A549 (cell line): ENCODE measurements at places on chromosomes 11 and 22.

DNA sequence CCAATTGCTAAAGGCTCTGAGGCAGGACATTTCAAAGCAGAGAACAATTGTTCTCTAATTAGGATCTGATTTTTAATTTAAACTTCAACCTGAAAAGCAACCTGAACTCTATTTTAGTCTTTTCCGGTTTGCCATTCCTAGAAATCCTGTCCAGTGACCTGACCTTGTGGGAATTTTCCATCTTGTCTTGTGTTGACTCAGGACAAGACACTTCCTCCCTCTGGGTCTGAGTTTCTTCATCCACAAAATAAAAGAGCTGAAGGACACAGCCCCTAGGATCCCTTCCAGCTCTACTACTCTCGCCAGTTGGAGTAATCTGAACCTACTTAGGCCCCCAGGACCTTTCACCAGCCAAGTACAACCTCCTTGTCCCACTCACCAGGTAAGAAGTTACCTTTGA lies 66.5 kb upstream of the POU2AF1 start:
- DNase-seq = no peak

GRCh38 chr11:31582697-31583096 lies 73.1 kb downstream of the ELP4 start:
- DNase-seq = no peak

DNA sequence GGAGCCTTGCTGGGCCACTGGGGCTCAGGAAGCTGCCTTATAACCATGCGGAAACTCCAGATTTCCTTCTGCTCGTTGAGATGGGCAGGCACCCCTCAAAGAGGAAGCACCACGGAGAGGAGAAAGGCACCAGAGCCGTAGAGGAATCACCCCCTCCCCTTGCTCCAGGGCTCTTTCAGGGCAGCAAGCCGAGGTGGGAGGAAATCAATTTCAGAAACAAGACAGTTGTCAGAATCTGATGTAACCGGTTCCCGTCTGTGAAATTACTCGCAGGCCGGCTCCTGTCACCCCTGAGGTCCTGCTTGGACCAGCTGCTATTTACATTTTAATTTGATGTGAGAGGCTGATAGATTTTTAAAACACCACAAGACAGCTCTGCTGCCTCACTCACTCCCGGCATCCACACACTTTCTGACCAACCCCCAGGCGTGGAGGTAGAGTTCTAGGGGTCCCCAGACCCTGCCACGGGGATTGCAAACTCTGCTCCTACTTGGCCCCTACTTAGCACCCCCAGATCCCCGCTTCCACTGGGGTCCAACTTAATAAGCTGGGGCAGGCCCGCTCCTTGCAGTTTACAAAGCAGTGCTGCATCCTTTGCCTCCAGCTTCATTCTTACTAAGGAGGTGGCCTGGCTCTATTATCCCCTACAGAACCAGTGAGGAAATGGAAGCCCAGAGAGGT lies 162.5 kb downstream of the CEP164 start:
- no peak for DNase-seq

GRCh38 chr11:10456519-10456918 lies 1.5 kb downstream of the AMPD3 start:
- DNase-seq = no peak

GRCh38 chr22:21624120-21624879 lies 5.5 kb downstream of the YDJC start:
- DNase-seq = peak; percentile 31

DNA sequence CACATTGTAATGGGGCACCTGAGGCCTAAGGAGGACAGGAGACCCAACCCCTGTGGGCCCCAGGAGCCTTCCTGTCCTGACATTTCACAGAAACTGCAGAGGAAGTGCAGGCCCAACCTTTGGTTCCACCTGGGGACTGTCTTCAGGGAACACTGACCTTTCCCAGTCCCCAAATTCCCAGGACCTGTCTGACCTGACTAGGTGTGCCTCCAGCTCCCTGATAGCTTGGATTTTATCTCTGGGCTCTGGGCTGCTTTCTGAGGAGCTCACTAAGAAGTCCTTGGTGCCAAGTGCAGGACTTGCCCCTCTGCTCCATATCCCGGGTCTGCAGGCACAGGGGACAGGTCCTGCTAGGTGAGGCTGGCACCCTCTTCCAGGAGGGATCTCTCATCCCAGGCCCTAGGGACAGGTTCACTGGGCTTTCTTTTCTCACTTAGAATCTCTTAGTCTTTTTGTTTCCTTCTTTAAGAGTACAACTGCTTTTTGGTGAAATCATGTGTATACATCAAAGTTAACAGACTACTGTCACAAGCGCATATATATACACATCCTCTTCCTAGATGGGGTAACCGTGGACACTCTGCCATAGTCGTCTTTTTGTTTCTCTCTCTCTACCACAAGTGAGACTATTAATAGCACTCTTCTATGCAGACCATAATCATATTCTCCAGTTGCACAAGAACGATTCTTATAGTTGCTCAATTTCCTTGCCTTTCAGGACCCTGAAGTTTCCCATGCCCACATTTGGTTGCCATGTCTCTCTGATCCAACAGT lies 72.0 kb upstream of the IGLL5 start:
- no peak for DNase-seq

DNA sequence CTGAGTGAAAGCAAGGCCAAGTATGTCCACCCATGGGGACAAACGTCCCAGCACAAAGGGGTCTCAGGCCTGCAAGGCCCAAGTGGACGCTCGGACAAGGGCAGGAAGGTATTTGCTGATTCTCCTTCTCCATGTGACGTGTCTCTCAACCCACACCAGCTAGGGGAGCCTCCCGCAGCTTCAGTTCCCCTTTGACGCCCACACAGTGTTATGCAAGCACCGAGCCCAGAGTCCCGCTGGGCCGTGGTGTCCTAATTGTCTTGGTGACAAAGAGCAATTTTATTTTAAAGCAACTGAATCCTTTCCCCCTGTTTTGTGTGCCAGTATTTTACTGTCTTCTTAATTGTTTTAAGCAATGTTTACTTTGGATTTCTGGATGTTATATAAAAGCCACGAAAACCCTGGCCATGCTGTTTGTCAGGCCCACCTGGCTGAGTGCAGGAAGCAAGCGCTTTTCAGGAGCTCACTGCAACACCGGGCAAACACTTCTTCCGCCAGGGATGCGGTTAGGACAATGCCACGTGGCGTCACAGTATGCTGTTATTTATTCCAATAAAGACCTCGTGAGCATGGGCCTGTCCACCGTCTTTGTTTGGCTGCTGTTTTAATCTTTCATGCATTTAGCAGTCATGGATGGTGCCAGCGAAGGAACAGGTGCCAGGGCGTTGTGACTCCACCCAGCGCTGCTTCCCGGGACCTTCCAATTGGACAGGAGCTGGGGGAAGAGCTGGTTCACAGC lies 8.2 kb upstream of the PARVG start:
- DNase-seq = no peak

GRCh38 chr11:78457448-78457847 lies 39.8 kb upstream of the GAB2 start:
- no peak for DNase-seq

- no peak for DNase-seq
Observed at GRCh38 chr11:79362206-79362757, 78.5 kb downstream of the TENM4 start.
